Stimulated activated CD8-positive, alpha-beta memory T cell treated with anti-CD3 and anti-CD28 coated beads, Interleukin-15, amount 100 ng/mL, for 4 hours (primary cell): ENCODE measurements at places on chromosomes 16 and 17.

DNA sequence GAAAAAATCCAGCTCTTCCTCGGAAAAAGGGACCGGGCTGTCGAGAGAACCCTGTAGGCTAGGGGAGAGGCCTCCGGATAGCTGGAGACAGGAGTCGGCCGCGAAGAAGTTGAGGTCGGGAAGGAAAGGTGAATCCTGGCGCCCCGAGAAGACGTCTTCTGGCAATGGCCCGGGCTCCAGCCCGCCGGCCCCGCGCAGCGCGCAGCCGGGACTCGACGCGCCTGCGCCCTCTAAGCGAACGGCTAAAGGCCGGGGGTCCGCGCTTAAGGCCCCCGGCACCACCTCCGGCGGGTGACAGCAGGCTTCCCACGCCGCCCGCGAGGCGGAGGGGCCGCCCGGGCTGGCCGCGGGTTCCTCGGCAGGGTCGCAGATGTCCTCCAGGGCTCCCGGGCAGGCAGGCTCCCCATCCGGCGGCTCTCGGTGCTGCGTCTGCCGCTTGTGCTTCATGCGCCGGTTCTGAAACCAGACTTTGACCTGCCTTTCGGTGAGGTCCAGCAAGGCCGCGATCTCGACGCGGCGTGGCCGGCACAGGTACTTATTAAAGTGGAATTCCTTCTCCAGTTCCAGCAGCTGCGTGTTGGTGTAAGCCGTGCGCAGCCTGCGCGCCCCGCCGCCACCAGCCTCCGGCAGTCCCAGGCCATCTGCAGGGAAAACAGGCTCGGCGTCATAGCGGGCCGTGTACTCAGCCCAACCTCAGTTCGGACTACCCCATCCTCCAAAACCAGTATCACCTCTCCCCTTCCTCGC, 1.6 kb downstream of the HOXB2 start:
- no peak for DNase-seq

- DNase-seq = no peak
These were observed 47.2 kb downstream of the HOXB1 start for GRCh38 chr17:48483471-48484131.

DNA sequence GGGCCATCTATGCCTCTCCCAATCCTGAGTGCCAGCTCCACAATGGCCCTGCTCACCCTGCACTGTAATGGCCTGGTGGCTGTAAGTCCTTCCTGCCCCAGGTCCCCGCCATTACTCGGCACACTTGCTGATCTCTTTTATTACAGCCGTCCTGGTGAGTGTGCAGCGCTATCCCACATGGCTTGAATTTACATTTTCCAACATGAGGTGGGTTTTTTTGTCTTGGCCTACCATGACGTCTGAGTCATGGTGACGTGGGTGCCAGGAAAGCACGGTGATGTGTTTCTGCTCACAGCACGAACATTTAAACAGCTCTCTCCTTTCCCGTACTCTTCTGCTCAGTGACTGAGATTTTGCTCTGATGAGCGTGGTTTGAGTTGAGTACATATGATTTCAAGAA, 55.2 kb upstream of the FOXF1 start:
- DNase-seq = no peak

GRCh38 chr17:74758848-74759168, 10.4 kb downstream of the NHERF1 start:
- DNase-seq = no peak

DNA sequence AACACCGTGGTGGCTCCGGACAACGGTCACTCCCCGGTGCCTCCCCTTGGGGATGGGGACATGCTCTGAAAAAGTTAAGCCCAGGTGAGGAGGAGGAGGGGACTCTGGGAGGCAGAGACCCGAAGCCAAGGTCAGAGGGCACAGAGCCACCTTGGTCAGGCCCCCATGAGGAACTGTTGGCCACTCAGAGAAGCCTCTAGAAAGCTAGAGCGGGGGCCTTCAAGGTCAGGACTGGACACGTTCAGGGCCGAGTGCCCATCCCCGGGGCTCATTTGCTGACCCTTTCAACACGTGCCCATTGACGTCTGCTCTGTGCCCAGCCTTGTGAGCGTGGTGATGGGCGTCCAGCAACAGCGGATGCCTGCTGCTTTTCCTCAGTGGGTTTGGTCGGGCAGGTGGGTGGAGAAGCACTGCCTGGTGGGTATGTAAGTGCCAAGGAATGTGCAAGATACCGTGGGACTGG, 38.2 kb downstream of the HASPIN start:
- no peak for DNase-seq

- DNase-seq = peak; percentile 39
These were observed 48.4 kb upstream of the KDM8 start for GRCh38 chr16:27154705-27155521.

- DNase-seq = no peak
These were observed 544.8 kb upstream of the EEF2KMT start for GRCh38 chr16:5642436-5642835.

DNA sequence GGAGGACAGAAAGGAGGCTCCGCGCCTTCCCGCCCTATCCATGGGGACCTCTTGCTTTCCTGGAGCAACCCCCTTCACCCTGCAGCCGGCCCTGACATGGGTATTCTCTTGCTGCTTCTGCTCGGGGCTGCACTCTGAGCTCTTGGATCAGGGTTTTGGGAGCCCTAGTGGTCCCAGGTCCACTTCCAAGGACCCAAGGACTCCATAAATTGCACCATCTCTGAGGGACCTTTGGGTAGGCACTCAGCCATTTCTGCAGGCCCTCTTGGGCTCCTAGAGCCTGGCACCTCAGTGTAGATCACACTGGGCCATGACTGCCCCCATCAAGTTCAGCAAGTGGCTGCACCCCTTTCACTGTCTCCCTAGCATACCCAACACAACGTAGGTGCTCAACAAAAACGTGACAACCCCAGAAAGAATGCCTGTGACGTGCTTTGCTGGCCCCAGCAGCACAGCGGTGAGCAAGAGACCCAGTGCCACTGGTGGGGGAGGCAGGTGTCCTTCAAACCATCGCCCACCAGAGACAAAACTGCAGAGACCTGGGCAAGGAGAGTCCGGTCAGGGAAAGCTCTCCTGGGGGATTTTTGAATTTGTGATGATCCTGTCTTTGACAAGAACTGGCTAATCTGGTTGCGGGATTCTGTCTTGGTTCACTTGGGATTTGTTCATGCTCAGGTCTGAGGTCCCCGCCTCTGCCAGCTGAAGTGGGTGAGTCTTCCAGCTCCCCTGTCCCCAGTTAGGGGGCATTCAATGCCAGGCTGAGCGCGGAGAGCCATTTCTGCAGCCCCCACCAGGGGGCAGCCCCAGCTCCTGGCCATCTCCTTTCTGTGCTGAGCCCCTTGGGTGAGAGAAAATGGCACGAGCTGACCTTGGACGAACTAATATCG, 2.5 kb upstream of the RAB11FIP4 start:
- no peak for DNase-seq

DNA sequence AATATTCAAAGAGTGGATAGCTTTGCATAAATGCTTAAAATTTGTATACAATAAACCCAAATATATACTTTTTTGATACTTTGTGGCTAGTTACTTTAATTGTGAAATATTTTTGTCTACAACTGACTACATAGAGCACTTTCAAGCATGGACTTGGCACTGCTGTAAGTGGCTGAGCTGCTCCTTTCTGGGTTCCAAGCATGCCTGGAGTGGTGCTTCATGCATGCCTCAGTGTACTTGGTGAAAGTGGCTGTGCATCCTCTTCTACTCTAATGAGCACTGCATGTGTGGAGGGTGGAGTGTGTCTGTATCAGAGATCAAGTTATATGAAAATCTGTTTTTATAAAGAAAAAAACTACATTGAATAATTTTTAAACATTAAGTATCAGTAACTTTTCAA, 94.1 kb downstream of the OMG start:
- no peak for DNase-seq

DNA sequence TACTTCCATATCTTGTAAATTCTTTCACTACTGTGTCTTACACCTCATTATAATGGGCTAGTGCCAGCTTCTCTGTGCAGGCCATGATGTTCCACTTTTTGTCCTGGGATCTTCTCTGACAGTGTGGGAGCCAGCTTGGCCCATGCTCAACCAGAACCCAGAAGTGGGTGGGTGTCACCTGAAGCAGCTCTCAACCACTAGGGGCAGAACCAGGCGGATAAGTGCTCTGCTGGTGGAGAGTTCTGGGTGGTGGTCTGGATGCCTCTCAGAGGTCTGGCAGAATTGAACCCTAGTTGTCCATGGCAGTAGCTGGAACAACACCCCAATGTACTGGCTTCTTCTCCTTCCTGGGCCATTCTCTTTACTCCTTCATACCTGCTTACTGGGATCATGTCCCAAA, 254.1 kb upstream of the N4BP1 start:
- no peak for DNase-seq

- DNase-seq = no peak
These were observed 74.8 kb upstream of the SALL1 start for GRCh38 chr16:51225878-51226277.

GRCh38 chr17:19867079-19867328, 732 bp downstream of the ULK2 start:
- DNase-seq = peak; percentile 13

GRCh38 chr16:51881731-51882130, 665.2 kb downstream of the TOX3 start:
- DNase-seq = no peak

- DNase-seq = no peak
These were observed 73.9 kb downstream of the STH start for GRCh38 chr17:46072998-46073397.

DNA sequence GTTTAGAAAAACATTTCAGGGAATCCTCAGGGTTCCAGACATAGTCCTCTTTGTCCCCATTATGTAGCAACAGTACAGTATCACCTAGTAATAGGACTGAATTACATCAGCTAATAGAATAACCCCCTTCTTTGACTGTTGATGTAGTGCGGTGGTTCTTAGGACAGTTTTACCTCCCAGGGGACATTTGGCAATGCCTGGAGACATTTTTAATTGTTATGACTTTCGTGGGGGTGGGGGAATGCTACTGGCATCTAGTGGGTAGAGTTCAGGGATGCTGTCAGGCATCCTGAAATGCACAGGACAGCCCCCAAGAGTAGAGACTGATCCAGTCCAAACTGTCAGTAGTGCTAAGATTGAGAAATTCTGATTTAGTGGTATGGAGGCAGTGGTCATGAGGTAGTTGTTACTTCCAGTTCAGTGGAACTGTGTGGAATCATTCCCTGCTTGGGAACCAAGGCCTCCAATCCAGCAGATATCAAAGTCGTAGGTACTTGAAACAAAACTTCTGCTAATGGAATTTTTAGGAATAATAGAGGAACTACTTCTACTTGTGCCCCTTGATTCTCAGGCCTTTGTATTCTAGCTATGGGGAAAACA, 20.3 kb downstream of the NF1 start:
- no peak for DNase-seq

DNA sequence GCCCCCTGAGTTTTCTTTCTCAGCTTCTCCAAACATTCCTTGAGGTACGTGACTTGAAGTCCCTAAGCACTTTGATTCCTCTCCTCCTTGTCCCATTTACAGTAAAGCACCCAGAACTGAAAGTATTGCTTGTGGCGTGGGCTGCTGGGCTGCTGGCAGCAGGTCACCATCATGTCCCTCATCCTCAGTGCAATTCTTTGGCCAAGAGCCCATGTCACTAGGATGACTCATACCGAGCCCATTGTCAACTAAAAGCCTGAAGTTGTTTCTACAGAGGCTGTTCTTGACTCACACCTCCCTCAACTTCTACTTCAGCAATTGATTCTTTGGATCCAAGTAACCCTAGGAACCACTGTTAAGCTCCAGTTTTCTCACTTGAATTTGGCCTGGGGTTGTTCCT, 54.3 kb downstream of the KPNA2 start:
- DNase-seq = no peak

DNA sequence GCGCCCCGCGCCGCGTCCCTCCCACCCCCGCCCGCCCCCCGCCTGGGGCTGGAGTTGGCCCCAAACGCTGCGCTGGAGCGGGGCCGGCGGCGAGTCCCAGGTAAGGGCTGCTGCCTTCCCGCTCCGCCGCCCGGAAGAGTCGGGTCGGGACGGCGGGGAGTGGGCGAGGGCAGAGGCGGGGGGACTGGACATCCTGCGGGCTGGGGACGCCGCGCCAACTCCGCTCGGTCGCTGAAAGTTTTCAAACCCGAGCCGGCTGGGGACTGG, 469 bp downstream of the GPRC5C start:
- DNase-seq = no peak

- DNase-seq = no peak
These were observed 56.2 kb downstream of the PGS1 start for GRCh38 chr17:78434455-78435329.

- no peak for DNase-seq
These were observed 817.9 kb upstream of the SOX9 start for GRCh38 chr17:71302721-71303549.

DNA sequence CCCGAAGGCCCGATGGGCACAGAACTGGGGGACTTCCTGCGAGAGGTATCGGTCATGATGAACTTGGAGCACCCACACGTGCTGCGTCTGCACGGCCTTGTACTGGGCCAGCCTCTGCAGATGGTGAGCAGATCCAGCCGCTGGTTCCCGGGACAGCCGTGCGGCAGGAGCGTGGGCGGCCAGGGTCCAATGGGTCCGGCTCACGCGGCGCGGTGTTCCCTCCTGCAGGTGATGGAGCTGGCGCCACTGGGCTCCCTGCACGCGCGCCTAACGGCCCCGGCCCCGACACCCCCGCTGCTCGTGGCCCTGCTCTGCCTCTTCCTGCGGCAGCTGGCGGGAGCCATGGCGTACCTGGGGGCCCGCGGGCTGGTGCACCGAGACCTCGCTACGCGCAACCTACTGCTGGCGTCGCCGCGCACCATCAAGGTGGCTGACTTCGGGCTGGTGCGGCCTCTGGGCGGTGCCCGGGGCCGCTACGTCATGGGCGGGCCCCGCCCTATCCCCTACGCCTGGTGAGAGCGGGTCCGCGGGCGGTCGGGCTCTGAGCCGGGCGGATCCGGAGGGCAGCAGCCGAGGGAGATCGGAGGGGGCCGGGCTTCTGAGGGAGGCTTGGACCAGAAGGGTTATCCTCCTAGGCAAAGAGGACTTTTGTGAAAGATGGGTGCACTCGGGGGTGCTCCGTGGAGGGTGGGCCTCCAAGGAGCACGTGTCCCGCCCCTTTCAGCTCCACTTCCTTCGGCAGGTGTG, 3.0 kb downstream of the TNK1 start:
- DNase-seq = peak; percentile 61

DNA sequence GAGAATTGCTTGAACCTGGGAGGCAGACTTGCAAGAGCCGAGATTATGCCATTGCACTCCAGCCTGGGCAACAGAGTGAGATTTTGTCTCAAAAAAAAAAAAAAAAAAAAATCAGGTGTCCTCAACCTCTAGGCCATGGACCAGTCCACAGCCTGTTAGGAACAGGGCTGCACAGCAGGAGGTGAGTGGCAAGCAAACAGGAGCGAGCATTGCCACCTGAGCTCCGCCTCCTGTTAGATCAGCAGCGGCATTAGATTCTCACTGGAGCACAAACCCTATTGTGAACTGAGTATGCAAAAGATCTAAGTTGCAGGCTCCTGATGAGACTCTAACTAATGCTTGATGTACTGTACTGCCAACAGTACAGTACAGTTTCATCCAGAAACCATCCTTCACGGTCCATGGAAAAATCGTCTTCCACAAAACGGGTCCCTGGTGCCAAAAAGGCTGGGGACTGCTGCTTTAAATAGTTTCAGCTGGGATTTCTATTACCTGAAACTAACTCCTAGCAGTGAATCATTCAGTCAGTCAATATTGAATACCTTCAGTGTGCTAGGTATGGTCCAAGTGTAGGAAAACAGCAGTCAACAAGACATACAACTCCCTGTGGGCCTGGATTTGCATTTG, 56.3 kb upstream of the DHX40 start:
- DNase-seq = no peak
